ENCODE measurements at places on chromosomes 16 and 17.

DNA sequence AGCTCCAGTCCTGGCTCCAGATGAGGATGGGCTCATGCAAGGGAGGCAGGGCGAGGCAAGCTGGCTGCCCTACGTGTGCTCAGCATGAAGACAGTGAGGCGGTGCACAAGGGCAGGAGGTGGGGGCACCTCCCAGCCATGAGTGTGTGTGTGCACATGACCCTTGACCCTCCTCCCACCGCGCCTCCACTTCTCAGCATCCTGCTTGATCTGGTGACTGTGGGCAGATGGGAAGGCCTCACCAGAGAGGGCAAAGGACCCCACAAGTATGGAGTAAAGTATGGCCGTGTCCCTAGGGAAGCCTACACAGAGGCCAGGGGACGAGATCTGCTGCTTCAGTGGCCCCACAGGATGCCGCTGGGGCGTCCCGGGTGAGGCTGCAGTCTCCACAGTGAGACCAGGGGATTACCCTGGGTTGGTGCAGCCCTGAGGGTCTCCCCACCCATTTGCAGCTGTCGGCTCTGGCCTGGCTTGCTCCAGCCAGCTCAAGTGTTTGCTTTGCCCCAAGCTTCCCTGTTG is 7.9 kb upstream of the RNF222 start:
- no peak for DNase-seq

- DNase-seq, result no peak
These were observed 68.8 kb downstream of the ABR start for GRCh38 chr17:1110862-1111598.

- DNase-seq, result no peak
These were observed 2.2 kb downstream of the UBE2Z start for GRCh38 chr17:48910370-48910769.

- DNase-seq, result no peak
These were observed 952 bp downstream of the CD300A start for GRCh38 chr17:74467221-74467951.

DNA sequence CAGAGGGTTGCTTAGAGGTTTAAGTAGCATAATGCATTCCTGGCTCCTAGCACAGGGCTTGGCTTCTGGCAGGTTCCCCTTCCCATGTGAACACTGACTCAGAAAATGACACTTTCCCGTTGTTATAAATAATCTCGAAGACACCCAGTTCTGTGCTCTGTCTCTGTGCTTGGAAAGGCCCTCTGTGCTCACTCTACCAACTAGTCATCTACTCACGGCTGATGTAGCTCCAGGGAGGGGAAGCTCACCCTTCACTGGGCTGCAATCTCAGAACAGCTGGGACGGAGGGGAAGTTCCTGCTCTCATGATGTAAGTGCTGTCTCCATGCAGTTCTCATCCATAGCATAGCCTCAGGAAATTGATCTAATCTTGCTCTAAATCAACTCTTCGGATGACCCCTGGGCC is 230.5 kb upstream of the ASIC2 start:
- no peak for DNase-seq

- DNase-seq, result no peak
These were observed 3.4 kb downstream of the DNAJA2 start for GRCh38 chr16:46970089-46970488.

DNA sequence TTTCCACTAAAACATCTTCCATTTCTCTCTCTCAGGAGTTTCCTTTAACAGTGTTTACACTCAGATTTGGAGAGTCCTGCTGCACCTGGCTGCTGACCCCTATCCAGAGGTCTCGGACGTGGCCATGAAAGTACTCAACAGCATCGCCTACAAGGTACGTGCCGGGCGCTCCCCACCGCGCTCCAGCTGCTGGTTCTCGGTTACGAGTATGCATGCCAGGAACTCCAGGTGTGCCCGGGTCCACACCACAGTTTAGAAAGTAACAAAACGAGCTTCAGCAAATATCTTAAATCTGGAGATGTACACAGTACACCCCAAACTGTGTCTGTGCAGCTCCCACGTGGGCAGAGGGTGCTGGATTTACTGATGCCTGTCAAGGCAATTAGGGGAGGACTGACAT is 82.9 kb upstream of the CHMP6 start:
- no peak for DNase-seq

- no peak for DNase-seq
These were observed 16.8 kb upstream of the DRG2 start for GRCh38 chr17:18070861-18071340.

DNA sequence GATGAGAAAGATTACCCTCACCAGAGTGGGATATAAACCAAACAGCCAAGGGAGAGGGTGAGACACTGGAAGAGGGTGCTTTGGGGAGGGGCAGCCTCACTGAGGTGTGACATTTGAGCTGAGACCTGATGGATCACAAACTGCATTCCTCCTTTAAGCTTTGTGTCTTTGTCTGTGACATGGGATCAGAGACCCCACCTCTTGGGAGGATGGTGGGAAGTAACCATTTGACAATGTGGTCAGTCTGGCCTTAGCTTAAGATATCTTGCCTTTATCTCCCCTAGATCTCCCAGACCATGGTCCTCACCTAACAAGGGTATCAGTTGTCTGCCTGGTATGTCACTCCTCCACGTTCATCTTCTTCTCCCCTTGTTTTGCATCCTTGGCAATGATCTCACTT is 163.4 kb downstream of the SHISA9 start:
- DNase-seq, result no peak

DNA sequence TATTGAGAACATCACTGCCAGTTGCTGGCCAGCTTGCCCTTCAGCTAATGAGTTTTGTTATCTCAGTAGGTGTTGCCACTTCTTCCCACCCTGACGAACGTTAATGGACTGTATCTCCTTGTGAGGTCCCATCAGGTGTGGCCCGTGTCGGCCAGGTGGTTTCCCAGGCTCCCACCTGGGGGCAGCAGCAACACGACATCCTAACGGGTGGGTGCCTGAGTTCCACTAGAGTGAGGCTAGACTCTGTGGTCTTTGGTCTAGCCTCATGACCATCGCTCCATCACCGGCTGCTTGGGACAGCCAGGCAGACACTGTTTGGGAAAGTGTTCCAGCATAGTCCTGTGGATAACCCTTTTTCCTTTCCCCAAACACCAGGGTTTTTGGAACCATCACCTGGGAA is 45.6 kb upstream of the LCMT1 start:
- DNase-seq, result no peak

- DNase-seq, result no peak
These were observed 41.5 kb upstream of the ABCC12 start for GRCh38 chr16:48197294-48197693.

- no peak for DNase-seq
These were observed 14.4 kb downstream of the NLRC5 start for GRCh38 chr16:57003439-57004386.

- peak; percentile 47 for DNase-seq
These were observed 9.7 kb downstream of the CACNG1 start for GRCh38 chr17:67054011-67054591.

All from activated CD8-positive, alpha-beta memory T cell treated with anti-CD3 and anti-CD28 coated beads for 24 hours (primary cell).